ENCODE measurements at places on chromosomes 3 and 15.

DNA sequence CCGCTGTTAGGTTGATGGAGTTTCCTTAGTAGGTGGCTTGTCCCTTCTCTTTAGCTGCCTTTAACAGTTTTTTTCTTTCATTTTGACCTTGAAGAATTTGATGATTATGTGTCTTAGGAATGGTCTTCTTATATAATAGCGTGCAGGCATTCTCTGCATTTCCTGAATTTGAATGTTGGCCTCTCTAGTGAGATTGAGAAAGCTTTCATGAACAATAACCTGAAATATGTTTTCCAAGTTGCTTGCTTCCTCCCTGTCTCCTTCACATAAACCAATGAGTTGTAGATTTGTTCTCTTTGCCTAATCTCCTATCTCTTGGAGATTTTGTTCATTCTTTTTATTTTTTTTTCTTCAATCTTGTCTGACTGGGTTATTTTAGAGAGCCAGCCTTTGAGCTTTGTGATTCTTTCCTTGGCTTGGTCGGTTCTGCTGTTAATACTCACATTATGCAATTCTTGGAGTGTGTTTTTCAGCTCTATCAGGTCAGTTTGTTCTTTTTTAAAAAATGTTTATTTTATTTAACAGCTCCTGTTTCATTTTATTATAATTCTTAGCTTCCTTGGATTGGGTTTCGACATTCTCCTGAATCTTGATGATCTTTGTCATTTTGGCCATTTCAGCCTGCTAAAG is 627.9 kb downstream of the SI start:
- no peak for DNase-seq

GRCh38 chr3:160475884-160476283 is 26.3 kb upstream of the TRIM59 start:
- DNase-seq = no peak

GRCh38 chr15:85615930-85616329 is 178.8 kb downstream of the KLHL25 start:
- no peak for DNase-seq

DNA sequence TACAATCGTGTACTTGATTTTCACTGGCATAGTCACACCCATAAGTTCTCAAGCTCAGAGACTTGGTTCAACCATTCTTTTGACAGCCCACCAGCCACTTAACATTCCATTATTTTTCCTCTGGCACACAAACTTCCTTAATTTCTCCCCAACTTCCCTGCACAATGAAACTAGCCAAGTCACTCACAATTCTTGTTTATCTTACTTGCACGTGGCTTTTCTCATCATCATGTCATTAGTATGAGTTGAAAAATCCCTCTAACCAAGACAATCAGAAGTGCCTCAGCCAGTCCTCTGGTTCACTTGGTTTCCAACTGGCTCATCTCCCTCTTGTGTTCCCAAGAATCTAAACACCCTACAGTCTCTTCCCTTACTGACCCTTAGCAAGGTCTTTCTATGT is 110.5 kb upstream of the PTPRG start:
- DNase-seq = no peak

- no peak for DNase-seq
Observed at GRCh38 chr15:69225355-69226022, 65.1 kb downstream of the GLCE start.

DNA sequence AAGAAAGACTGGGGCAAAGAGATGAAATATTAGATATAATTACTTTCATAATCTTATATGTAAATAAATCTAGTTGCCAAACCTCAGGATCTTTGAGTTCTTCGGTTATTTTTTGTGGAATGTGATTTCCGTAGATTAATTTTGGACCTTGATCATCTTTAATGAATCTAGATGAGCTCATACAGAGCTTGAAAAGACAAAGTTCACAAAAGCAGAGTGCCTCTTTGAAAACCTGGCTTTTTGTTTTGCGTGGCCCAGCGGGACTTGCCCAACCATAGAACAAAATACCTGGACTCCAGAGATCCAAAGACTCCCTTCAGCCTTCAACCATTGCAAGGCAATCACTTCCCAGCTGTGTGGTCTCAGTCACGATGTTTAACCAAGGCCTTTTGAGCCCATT is 54.8 kb upstream of the CHST2 start:
- DNase-seq = no peak

DNA sequence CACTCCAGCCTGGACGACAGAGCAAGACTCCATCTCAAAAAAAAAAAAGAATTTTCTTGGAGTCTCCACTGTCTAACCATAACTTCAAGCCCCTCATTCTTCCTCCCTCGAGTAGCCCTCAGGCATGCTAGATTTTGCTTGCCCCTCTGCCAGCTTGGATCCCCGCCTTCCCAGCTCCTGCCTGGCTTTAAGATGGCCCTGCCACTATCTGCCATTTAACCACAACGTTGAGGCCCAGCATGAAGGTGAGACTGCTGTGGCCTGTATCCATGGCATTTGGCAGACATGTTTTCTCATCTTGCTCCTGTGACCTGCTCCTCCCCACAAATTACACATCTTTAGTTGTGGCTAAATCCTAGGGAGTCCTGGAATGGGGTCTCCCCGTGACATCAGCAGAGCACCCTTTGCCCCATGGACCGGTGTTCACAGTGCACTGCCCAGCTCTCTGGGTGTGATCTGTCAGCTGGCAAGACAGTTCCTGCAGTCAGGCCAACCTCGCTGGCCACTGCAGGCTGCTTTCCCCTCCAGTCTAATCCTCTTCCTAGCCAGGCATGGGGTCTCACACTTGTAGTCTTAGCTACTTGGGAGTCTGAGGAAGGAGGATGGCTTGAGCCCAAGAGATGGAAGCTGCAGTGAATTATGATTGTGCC is 10.4 kb downstream of the VPS18 start:
- DNase-seq = no peak

- DNase-seq = no peak
Observed at GRCh38 chr15:85588677-85589076, 206.0 kb downstream of the KLHL25 start.

DNA sequence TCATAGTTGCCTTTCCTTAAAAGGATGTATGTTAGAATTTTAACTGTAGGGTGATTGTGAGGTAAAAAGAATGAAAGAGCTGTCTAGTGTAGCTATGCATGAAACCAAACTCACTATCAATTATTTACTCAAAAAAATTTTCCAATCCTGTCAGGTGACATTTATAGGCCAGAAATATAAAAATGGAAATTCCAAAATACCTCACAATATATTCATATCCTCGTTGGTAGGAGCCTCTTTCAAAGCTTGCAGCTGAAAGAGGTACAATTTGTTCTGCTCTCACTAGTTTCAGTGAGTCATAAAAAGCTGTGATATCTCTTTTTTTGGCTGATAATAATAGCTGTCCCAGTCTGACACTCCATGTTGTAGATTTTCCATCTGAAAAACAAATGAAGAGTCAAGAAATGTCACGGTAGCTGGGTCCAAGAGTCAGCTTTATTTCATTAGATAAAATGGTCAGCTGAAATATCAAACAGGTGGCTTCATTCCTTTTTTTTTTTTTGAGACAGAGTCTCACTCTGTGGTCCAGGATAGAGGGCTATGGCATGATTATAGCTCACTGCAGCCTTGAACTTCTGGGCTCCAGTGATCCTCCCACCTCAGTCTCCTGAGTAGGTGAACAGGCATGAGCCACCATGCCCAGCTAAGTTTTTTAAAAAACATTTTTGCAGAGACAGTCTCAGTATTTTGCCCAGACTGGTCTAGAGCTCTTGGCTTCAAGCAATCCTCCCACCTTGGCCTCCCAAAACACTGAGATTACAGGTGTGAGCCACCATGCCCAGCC is 50.8 kb upstream of the XRN1 start:
- no peak for DNase-seq

GRCh38 chr15:81209635-81210034 is 13.0 kb downstream of the IL16 start:
- no peak for DNase-seq

DNA sequence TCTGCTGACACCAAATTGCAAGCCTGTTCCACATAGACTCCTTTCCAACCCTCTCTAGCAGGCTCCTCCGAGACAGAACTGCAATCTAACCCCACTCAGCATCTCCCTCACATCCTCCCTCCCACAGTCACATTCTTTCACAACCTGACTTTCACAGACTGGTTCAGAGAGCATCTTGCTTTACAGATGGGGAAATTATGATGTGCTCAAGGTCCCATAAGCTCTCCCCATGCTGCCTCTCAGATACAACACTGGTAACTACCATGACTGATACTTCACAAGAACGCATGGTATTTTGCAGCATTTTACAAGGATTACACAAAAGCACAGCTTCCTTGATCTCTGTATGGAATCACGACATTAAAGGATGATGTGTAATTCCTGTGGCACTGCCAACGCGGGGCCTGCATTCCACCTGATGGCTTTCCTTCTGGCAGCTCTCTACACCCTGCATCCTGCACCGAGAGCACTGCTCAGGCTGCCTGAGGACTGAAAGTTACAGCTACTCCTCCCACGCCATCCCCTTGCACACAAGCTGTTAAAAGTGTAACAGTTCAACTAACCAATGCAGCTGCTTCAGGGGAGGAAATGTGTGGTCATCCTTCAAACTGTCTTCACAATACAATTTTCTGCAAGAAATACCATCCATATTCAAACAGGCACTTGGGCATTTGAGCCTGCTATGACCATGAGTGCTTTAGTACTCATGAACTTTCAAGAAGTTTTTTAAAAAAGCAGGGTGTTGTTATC is 27.6 kb downstream of the TBC1D2B start:
- no peak for DNase-seq

DNA sequence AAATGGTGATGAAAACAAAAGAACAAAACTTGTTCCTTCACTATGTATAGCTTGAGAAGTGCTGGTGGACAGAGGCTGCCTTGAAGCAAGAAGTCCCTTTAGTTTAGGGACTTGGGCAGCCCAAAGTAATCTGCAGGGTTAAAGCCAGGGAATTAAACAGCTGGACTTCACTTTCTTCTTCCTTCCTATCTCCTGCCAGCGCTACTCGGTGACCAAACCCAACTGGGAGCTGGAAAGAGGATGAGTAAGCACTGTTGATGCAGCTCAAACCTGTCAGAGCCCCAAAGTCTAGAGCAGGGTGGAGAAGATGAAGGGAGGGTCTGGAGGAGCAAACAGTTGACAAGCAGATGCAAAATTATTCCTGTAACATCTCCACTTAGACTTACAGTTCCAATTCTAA is 73.1 kb upstream of the FBN1 start:
- DNase-seq = no peak

DNA sequence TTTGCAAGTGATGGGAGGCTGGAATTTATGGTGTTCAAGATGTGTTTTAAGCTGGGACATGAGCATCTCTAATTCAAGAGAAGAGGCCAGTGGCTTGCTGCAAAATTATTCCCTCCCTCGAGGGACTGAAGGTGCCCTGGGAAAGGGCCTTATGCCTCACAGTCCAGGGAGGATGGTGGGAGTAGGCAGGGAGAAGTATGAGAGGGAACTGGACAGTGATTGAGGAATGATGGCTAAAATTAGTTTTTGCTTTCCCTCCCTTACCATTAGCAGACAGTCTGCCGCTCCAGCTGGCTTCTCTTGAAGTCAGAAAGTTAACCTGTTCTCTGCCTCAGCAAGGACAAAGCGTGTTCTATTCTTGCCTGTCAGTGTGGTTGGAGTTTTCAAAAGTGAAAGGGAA is 139.8 kb upstream of the SEMA6D start:
- DNase-seq = no peak

- DNase-seq = no peak
Observed at GRCh38 chr3:10366651-10367101, 45.8 kb upstream of the SEC13 start.

DNA sequence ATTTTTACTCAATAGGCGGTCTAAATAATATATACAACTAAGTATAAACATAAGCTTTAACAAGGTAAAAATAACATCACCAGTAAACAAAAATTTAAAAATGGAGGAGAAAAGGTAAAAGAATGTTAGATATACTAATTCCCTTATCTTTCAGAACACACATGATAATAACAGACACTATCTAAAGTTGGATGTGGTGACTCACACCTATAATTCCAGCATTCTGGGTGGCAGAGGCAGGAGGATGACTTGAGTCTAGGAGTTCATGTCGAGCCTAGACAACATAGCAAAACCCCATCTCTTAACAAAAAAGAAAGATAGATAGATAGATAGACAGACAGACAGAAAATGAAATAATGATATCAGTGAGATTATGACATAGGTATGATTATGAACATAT is 85.1 kb downstream of the STAG1 start:
- DNase-seq = no peak

- DNase-seq = no peak
Observed at GRCh38 chr15:29900237-29901189, 78.2 kb upstream of the TJP1 start.

- no peak for DNase-seq
Observed at GRCh38 chr15:70210528-70210927, 112.8 kb upstream of the TLE3 start.

- DNase-seq = no peak
Observed at GRCh38 chr3:165056510-165056909, 21.8 kb downstream of the SI start.

DNA sequence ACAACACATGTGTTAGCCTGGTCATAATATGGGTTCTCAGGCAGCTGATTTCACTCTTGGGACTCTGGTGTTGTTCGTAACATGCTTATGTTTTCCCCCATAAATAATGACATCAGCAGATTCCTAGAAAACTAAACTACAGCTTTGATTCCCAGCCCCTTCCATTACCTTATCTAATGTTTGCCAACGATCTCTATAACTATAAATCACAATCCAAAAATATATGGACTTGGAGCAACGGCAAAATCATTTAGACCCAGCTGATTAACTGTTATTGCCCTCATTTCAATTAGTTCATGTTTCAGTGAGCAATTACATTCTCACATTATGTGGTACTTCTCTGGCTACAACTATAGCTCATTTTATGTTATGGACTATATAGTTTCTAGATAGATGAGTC is 531.3 kb downstream of the MAGI1 start:
- no peak for DNase-seq

GRCh38 chr15:71198846-71199245 is 83.6 kb downstream of the THSD4 start:
- DNase-seq = no peak

GRCh38 chr3:176430244-176431037 is 766.8 kb downstream of the TBL1XR1 start:
- DNase-seq = no peak

DNA sequence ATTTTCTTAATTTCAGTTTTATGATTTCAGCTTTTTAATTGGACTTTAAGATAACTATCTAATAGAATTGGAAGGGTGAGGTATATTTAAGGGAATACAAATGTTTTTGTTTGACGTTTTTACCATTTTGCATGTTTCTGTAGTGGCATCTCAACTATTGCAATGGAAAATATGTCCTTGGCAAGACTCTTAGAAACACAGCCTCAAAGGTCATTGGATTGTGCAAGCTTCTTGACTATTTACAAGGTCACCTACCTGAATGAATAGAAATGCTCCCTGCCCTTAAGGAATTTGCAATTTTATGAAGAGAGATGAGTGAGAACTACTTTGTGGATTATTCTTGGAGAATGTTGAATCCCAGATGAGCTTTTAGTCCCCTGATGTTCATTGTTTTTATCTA is 43.1 kb downstream of the ITPR1 start:
- DNase-seq = no peak

- no peak for DNase-seq
Observed at GRCh38 chr3:114850898-114851297, 296.2 kb downstream of the ZBTB20 start.
